ENCODE measurements at places on chromosomes 11 and 22.

GRCh38 chr11:120558744-120559431, 47.3 kb downstream of the GRIK4 start:
- no peak for DNase-seq

DNA sequence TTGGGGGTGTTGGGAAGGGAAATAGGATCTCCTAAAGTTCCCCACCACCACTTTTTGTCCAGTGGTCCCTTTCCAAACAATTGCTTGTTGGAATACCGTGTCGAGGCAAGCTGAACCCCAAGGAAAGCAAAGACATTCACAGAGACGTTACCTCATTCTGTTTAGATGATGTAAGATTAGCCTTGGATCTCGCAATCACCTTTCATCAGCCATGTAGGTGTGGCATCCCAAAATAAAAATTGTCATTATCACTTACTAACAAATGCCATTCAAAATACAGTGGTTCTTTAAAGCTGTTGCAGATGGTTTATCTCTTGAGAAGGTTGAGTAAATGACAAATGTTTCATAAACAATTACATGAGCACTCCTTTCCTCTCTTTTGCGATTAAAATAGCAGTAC, 86.5 kb upstream of the SLC25A18 start:
- no peak for DNase-seq

- peak; percentile 96 for DNase-seq
These were observed at the start of gene DNAL4 for GRCh38 chr22:38793721-38794466. Gene DNAL4 (minus strand): TSS chr22:38794143. CDS start chr22:38782731, 11,412 bp downstream.

GRCh38 chr22:39265143-39265886, 20.5 kb upstream of the PDGFB start:
- no peak for DNase-seq

DNA sequence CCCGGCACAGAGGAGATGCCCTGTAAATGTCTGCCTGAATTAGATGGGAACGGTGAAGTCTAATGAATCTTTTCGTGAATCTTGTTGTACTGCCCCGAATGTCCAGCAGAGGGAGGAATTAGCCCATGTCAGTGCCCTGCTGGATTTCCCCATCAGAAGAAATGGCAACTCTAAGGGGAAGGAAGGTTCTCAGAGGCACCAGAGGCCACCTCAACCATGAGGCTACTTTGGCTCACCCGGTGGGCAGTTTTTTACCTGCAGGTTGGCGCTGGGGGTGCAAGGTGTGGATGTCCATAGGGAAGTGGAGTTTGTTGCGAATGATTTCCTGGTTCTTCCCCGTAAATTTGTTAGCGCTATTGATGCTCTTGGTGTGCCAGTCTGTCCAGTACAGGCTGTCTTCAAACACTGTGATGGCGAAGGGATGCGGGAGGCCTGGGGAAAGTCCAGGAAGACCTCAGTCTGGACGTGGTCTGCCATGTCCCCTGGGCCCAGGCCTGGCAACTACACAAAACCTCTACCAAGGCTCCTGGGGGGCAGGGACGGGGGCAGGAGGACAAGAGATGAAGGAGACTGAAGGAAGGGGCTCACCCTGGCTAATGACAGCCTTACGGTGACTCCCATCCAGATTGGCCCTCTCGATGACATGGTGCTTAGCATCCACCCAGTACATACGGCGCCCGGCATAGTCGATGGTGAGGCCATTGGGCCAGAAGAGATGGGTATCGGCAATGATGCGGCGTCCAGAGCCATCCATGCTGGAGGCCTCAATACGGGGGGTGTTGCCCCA, 28.5 kb downstream of the LRP4 start:
- DNase-seq = peak; percentile 78

DNA sequence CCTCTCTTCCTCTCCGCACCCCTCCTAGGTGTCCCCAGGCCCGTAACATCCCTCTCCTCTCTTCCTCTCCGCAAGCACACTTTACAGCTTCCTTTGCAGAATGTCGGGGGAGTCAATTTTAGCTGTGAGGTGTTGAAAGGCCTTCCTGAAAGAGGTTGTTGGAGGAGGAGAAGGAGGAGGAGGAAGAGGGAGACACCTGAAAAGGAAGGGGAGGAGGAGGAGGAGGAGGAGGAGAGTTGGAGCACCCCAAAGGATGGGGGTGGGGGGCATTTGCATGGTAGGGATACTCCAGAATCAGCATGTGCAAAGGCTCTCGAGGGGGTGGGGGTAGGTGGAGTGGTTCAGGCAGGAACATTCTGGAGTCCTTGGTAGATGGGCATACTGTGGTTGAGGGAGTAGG, 1045.1 kb downstream of the TBC1D22A start:
- no peak for DNase-seq

DNA sequence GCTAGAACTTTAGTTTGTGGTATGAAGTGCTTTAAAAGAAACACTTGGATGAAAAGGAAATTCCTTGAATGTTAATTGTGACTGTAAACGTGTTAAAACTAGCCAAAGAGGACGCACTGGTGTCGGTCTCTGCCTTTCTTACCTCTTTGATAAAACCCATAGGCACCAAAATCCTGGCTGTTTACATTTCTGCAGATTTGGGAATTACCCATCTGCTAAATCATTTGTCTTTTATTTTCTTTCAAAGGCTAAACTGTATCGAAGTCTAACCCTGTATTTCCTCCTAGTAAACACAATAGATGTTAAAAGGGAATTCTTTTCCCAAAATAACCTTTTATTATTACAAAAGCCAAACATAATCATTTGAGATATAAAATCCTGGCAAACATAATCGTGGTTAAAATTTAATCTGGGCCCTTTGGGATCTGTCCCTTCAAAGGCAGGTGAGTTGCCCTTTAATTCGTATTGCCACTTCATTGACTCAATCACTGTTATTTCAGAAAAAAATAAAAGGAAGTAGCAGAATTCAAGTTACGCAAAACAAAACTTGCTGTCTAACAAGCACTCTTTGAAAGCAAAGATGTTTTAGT, 2.4 kb downstream of the RASSF10 start:
- no peak for DNase-seq

GRCh38 chr11:131977231-131977630, 606.8 kb downstream of the NTM start:
- peak; percentile 86 for DNase-seq

DNA sequence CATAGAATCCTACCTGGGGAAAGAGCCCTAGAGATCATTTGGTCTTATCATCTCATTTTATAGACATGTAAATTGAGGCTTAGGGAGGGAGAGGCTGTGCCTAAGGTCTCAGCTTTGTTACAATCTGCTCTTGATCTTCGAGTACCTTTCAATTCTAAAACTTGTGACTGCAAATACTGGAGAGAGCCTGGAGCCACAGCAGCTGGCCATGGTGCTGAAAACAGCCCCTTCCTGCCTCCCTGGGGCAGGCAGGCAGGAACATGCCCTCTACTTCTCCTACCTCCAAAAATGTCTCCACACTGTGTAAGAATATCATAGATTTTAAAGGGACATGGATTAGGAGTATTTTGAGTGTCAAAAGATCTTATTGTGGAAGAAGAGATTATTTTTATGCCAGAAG, 52.2 kb downstream of the C22orf42 start:
- DNase-seq = peak; percentile 67

GRCh38 chr11:63884196-63884932, 32.6 kb downstream of the RCOR2 start:
- DNase-seq = no peak

- DNase-seq = peak; percentile 89
These were observed 23.5 kb downstream of the TP53I11 start for GRCh38 chr11:44927174-44927661.

DNA sequence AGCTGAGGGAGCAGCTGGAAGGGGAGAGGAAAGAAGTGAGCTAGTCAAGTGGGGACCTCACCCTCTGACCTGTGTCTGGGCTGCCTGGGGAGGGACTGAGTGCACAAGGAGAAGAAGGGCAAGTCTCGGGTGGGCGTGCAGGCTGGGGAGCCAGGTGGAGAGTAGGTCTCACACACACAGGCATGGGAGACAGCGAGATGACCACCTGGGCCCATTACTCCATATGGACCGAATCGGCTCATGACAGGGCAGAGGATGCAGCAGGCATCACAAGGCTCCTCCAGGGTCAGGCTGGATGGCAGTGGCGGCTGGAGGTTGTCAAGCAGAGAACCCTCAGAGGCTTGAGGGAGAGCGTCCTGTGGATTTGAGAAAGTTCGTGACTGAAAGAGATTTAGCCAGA, 63.5 kb downstream of the CEP164 start:
- DNase-seq = peak; percentile 40

DNA sequence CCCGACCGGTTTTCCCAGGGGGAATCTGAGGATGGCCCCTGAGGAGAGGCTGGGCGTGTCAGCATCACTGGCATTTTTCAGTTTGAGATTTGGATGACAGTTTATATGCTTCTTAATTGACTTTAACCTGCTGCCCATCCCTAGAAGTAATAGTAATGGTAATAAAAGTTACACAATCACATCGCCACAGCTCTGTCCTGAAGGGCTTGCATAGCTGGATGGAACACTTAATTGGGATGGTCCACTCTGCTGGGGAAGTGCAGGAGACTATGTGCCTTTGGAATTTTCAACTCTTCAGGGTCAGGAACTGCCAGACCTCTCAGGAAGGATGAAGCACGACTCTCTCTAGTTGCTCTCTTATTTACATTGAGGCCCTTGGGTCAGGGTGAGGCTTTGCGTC, 16.2 kb downstream of the BARX2 start:
- peak; percentile 73 for DNase-seq

DNA sequence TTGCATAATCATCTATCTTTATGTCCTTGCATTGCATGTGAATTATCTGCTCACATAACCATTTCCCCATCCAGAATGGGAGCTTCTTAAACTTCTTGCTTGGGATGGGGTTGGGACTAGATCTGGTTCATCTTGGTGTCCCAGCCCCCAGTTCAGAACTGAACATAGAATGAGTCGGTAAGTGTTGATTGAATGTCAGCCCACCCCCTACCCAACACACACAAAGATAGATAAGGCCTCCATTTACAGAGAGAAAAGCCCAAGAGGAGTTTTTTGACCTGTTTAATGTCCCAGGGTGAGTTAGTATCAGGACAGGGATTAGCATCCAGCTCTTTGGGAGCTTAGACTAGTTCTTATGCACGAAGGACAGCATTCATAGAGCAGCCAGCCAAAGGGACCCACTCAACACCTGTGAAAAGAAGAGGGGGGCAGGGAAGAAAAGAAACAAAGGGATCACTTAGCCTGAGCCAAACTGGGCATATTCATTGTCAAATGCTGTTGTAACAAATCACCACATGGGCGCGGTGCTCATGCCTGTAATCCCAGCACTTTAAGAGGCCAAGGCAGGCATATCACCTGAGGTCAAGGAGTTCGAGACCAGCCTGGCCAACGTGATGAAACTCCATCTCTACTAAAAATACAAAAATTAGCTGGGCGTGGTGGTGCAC, 57.4 kb downstream of the CHRDL2 start:
- peak; percentile 38 for DNase-seq

GRCh38 chr11:8232849-8233606, 30.6 kb downstream of the LMO1 start:
- no peak for DNase-seq

DNA sequence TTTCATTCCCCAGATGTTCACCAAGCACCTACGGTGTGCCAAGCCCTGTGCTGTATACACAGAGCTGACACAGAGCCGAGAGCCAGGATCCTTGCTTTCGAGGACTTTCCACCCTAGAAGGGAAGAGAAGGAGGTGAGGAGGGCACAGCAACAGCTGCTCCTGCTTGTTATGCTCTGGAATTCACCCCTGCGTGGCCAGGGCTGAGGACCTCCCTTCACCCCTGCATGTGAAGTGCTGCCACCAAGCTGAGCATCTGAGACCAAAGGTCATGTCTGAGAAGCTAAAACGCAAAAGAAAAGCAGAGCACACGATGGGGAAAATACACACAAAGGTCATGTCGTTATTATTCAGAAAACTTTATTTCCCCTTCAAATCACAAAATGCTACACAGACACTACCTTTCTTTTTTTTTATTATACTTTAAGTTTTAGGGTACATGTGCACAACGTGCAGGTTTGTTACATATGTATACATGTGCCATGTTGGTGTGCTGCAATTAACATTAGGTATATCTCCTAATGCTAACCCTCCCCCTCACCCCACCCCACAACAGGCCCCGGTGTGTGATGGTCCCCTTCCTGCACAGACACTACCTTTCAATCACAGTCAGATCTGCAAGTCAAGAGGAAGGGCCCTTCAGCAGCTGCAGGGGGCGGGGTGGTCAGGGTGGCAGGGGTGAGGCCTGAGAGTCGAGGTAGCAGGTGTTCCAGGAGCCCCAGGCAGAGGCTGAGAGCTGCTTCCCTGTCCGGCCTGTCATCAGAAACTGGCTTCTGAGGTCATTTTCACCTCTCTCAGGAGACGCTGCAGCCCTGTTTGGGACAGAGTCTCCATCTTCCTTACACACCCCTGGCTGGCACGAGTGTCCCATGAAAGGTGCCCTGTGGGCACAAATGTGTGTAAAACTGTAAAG, 40.1 kb upstream of the PRR5 start:
- no peak for DNase-seq

- DNase-seq = no peak
These were observed 1.2 kb downstream of the NDUFC2 start for GRCh38 chr11:78078218-78079167.

DNA sequence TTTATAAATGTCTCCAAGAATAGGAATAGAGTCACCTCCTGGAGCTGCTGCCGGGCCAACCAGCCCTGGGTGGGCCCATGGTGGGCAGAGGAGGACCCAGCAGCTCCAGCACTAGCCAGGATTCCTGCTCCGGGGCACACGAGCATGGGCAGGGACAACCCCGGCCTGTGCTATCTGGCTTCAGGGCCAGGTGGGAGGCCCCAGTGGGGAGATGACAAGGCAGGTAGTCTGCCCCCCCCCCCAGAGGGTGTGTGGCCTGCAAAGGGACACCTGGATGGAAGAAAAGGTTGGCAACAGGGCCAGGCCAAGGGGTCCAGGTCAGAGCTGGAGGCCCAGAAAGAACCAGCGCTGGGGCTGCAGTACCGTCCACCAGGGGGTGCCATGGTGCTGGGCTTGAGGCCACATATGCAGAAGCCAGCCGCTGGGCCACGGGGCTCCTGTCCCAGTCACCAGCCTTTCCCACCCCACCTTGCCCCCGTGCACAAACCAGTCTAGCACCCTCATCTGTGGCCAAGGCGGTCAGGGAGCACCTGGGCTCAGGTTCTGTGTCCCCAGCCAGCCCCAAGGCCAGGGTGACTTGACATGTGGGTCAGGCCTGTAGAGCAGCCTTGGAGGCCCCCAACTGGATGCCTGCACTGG, 3.4 kb downstream of the TSPAN32 start:
- DNase-seq = peak; percentile 86

- no peak for DNase-seq
These were observed 94.3 kb downstream of the FEZ1 start for GRCh38 chr11:125401746-125402145.

All from islet precursor cell (in vitro differentiated cells).